ENCODE measurements at places on chromosomes 7 and 10. TPM values are rescaled to one million over a fixed set of nuclear protein-coding genes. Genes with fewer than 3 reads are reported as not detected.

GRCh38 chr10:81179805-81180452, 642.2 kb downstream of the SH2D4B start:
- DNase-seq: no peak

- DNase-seq: no peak
These were observed 84.8 kb upstream of the GRM3 start for GRCh38 chr7:86558680-86559501.

GRCh38 chr7:45524445-45524844, 49.7 kb upstream of the ADCY1 start:
- no peak for DNase-seq

DNA sequence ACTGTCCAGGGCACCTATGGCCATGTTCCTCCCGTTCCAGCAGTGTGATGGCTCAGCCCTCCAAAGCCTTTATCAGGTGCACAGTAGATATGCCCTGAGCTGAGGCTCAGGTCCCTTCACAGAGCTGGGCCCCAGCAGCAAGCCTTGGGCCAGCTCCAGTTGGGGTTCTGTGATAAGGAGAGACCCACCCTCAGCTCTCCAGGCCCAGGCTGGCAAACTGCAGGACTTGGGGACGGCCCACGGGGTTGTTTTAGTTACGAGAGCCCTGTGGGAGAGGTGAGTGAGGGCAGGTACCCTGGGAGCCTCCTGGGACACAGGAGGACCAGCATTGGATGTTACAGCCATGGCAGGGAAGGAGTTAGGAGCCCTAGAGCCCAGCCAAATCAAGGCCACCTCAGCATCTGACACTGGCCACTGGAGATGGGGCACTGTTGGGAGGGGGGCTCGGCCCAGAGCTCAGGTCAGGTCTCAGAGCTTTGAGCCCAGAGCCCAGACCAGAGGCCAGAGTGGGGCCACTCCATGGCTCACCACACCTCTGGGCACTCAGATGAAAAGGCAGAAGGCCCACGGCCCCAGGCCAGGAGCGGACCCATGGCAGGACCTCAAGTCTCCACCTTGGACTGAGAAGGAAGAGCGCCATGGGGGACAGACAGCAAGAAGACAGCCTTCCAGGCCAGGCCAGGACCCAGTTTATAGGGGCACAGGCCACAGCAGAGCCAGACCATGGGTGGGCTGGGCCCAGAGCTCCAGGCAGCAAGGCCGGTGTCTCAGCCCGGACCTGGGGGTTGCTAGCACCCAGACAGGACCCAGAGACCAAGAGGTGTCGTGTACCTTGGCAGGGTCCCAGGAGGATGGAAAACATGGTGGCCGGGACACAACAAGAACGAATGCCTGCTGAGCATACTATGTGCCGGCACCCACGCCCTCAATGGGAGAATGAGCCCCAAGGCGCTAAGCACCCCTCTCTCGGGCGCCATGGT, 12.8 kb downstream of the GRID1 start:
- no peak for DNase-seq

DNA sequence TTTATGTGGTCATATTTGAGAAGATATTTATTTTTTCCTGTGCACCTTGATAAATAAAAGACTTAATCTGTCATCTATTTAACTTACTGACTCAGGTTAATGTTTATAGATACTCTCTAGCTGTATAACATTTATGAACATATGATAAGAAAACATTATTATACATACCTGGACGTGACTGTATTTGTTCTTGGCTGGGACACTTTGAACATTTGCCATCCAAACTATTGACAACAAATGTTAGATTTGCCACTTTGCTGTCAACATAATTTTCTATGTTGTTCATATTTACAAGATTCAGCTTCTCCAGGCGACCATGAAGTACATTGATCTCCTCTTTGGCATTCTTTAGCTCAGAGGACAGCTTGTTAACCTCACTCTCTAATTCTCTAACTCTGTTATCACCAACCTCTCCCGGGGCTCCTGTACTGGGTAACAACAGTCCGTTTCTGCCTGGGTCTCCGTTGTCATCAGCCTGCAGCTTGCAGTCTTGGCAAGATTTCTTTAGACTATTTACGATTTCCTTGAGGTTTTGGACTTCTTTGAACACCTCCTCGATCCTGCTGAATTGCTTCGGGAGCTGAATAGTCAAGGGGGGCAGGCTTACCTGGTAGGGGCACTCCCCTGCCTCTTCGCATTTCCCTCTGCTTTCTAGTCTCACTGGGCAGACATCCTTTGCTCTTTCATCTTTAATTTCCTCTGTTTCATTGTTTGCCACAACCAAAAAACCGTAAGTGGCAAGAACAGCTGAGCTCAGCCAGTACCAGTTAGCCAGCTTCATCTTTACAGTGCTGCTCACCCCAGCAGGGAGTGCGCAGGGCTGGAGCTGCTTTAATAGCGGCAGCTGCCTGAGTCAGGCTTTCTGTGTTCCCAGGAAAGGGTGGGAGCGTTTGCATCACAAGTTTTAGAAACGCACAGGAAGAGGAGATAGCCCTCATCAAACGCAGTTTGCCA, at the start of gene FGL2:
TSS of gene FGL2 (minus strand) at position 807 of the 954 bp plus-strand sequence. CDS start at position 781, 26 bp downstream.
- peak; percentile 18 for DNase-seq

Gene DNAJC1
- polyA plus RNA-seq: 32.8 TPM

Gene PDK4
- 17.0 TPM for polyA plus RNA-seq

Gene HMX2
- polyA plus RNA-seq: 1.4 TPM
